ENCODE measurements at places on chromosomes 2 and 18. TPM values are rescaled to one million over a fixed set of nuclear protein-coding genes. Genes with fewer than 3 reads are reported as not detected.

NEB gene
- total RNA-seq: 1.2 TPM

GRCh38 chr2:22838461-22838860 is 546.5 kb upstream of the KLHL29 start:
- DNase-seq: no peak

DNA sequence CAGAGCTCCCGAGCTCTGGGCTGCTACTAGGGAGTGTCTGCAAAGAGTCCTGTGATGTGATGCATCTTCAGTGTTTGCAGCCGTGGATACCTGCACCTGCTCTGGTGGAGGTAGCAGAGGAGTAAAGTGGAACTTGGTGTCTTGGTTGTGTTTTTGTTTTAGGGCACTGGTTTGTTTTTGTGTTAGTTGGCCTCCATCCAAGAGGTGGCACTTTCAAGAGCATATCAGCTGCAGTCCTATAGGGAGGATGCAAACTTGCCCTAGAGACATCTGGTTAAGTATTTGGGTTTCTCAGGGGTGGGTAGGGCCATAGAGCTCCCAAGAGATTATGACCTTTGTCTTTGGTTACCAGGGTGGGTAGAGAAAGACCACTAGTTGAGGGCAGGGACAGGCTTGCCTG is 1249.0 kb upstream of the FAM98A start:
- DNase-seq: no peak

GRCh38 chr2:85785871-85786270 is 32.1 kb downstream of the ATOH8 start:
- DNase-seq: no peak

- DNase-seq: no peak
Measured at GRCh38 chr2:231383416-231384108, 11.9 kb upstream of the B3GNT7 start.

GRCh38 chr2:230258483-230258882 is 32.9 kb downstream of the SP140 start:
- DNase-seq: no peak

GRCh38 chr18:77210249-77210648 is 39.4 kb upstream of the GALR1 start:
- DNase-seq: no peak

DNA sequence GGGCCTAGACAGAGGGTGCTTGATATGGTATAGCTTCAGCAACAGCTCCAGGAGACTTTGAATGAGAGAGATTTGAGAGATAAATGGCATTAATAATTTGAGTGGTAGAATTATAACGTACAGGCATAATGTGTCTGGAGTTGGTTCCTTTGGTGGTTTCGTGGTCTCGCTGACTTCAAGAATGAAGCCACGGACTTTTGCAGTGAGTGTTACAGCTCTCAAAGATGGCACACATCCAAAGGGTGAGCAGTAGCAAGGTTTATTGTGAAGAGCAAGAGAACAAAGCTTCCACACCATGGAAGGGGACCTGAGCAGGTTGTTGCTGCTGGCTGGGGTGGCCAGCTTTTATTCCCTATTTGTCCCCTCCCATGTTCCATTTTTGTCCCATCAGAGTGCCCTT is 23.1 kb downstream of the PDCD1 start:
- DNase-seq: no peak

DNA sequence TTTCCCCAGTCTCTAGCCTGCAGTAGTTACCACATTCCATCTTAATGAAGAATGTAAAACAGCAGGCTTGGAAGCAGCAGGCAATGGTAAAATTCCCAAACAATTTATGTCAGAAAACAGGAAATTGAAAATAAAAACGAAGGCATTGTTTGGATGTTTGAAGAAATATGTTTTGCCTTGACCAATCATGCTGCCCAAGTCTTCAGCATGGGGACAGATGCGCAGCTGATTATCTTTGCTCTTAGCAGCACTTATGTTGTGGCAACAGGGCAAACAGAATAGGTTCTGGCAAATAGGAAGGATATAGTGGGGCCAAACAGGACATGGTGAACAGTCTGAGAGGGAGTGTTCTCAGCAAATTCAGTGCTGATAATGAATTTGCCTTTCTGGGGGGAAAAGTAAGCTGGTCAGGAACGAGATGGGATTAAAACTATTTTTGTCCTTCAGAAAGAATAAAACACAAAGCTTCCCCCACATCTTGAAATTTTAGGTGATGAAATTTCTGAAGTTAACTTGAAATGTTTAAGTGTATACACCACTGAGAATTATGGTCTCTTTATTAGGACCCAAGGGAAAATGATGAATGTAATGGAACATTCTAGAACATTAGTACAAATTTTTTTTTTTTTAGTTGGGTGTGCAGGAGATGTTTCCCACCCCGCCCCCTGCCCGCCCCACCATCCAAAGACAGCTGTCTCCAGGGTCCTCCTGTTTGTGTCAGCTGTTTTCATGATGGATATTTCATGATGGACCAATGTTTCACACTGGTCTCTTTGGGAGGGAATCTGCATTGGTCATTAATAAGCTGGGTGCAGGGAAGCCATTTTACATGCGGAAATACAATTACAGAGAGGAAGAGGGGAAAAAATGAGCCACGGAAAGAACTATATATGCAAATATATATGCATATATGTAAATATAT is 239.5 kb upstream of the REV1 start:
- DNase-seq: no peak

DNA sequence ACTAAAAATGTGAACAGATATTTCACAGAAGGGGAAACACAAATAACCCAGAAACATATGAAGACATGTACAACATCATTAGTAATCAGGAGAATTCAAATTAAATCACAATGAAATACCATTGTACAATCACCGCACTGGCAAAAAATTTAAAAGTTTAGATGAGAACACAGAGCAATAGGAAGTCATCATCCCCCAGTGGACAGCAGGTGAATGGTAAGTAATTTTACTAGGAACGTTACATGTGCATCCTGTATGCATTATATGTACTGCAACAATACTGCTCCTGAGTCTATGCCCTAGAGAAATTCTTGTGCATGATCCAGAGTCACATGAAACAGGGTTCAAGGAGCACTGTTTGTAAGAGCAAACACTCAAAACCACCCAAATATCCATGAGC is 713.8 kb downstream of the NRXN1 start:
- no peak for DNase-seq

DNA sequence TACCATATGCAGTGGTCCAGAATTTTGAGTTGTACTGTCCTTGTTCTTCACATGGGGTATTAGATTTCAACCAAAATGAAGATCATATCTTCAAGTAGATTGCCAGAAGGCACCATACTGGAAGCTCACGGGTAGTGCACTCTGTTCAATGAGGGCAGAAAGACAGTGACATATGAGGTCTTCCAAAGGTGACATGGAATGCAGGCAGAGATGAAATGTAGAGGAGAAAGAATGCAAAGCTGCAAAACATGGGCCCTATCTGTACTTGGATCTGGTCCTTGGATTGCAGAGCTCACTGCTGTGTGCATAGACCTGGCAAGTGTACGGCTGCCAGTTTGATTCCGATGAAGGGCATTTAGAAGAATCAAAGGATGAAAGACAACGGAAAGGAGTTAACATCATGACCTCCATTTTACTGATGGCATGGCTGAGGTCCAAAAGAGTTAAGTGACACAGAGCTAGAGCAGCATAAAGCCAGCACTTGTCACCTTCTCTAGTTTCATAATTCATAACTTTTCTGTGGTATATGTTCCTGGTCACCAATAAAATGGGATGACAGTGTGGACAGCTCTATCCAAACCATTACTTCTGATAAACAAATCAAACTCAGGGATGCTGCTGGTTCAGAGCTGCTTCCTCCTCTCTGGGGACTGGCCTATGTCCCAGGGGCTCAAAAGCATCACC is 64.7 kb downstream of the BCL2 start:
- no peak for DNase-seq

GRCh38 chr2:36058076-36058475 is 297.5 kb upstream of the CRIM1 start:
- DNase-seq: no peak

GRCh38 chr18:32381761-32382160 is 88.9 kb downstream of the GAREM1 start:
- DNase-seq: no peak

DNA sequence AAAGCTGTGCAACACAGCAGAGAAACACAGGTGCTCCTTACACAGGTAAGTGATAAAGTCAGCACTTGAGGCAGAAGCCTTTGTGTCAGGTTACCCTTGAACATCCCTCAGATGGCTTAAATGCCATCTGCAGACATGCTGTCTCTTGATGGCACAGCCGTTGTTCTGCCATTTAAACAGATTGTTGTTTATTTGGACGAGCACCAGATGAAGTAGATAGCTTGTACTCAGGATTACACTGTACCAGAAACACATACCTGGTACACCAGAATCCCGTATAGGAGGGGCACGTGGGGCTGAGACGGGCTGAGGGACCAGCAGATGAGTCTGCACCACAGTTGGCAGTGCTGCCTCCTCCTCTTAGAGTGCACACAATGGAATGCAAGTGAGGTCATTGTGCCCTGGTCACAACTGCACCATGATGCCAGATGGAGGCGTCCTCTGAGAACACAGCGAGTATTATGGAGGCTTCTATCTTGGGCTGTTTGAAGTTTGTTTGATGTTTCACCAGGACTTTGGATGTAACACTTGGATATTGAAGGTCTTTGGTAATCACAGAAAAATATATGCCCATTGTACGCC is 143.0 kb downstream of the TANC1 start:
- DNase-seq: no peak

DNA sequence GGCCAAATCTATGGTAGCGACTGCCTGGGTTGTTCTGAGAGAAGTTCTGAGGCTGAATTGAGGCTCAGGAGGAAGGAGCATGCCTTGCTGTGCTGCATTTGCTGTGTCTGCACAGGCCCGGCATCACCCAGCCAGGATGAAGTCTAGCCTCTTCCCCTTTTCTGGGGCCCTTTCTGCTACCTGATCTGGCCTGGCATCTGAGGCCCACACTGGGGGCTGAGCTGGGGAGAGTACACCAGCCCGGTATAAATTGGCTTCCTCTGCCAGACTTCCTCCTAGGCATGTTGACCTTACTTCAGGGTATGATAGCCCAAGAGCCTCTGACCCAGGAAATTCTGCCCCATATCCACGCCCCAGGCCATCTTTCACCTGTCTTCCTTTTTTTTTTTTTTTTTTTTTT is 30.0 kb downstream of the MRPL35 start:
- no peak for DNase-seq

DNA sequence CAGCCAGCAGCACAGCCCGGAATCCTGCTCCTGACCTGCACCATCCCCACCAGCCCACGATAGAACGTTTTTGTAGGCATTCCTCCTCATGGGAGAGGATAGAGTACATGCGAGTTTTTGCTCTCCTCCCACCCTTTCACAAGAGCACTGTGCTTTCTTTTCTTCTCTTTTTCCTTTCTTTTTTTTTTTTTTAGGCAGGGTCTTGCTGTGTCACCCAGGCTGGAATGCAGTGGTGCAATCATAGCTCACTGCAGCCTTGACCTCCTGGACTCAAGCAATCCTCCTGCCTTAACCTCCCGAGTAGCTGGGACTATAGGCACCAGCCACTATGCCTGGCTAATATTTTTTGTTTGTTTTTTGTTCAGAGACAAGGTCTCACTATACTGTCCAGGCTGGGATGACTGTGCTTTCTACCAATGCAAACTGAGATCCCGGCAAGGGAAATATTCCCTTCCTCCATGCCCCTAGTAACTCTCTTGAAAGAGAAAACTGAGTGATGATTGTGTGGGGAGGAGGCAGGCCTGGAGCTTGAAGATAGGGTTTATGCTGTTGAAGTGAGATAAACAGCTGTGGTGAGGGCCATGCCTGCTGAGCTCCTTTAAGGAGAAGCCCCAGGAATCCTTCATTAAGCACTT is 82.6 kb upstream of the TXNDC2 start:
- DNase-seq: no peak

DNA sequence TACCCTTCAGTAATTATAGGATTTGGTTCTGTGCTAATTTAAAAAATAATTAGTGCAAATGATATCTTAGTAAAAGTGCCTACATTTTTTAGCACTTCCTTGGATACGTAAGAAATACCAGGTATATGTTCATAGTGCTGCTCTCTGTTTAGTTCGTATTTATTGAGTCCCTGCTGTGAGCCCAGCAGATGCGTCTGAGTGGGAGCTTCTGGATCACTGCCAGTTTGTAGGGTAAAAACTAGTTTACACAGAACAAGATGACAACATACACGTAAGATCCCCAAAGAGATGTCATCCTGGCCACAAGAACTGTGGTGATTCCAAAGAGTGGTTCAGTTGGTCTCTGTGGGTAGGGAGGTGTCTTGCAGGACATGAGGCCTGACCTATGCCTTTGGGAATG is 103.2 kb downstream of the CTIF start:
- DNase-seq: no peak

DNA sequence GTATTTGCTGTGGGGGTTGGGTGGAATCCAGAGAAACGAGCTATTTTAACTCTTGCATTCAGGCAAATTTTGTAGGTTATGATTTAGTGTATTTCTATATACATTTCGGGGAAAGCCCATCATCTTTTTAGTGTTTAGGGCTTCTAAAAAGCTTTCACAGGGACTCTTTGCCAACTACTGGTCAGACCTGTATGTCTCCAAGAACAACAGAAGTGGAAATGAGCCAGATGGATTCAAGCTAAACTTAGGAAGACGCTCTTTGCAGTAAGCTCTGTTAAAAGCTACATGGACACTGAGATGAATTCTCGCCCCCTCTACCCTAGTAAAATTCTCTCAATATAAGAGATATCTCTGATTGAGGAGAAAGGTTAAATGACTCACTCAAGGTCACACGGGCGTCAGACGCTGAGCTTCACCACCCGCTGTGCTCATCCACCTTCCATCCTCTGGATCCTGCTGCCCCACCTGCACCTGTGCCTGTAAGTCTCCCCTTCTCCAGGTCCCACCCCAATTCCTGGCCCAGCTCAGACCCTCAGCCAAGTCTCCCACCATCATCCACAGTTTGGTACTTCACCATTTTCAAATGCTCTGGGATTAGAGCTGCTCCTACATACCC is 85.6 kb downstream of the MARCHF4 start:
- no peak for DNase-seq

DNA sequence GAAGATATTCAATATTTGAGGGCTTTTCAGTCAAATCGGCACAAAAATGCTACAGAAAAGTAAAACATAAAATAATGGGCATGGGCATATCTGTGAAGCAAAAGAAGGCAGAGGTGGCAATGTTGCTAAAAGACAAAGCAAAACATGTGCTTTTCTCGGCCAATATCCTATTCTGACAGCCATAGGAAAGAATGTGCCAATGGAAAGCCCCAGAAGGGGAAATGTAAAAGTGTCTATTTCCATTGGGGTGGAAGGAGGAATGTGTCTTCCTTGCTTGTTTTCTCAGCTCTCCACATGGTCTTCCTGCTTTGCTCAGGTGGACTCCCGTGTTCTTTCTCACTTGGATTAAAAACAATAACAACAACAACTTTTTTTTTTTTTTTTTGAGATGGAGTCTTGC is 13.7 kb upstream of the PER2 start:
- DNase-seq: no peak
